H1 (cell line): ENCODE measurements at places on chromosomes 5 and 9. TPM values are rescaled to one million over a fixed set of nuclear protein-coding genes. Genes with fewer than 3 reads are reported as not detected.

Gene FOXD4L5
- 0.13 TPM in 1 of 2 replicates, not detected in the other for total RNA-seq

Gene ENTPD2
- total RNA-seq: 3.2 and 3.8 TPM in 2 replicates

GRCh38 chr9:125119643-125120286 is 23.6 kb downstream of the SCAI start:
- no peak for DNase-seq

DNA sequence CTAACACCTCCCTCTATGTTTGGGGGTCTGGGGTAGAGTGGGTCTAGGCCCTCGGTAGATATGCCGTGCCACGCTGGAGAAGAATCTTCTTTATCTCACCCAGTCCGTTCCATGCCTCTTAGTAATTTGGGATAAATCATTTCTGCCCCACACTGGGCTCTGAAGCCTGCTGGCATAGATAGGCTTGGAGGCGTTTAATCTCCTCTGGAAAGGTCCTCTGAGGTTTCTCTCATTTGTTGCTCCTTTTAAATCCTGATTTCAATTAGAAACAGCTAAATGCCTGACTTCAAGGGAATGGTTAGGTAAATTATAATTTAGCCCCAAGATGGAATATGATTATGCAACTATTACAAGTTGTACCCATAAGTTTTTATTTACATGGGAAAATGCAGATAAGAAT is 57.8 kb upstream of the AKNA start:
- DNase-seq: no peak

DNA sequence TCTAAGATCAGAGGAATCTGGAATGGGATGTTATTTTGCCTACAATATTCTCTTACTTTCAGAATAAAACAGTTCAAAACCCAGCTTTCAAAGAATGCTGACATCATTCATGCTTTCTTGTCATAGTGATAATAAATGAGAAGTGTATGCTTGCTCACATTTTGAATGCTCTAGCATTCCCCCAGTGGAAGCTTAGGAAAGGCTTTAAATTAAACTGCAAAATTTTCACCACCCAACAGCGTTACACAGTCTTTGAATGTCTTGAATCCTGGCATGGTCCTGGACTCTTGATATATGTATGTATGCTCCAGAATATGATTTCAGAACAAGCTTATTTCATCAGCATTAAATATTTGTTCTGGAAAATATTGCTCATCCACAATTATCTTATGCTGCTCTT is 964.3 kb upstream of the NUDT12 start:
- DNase-seq: no peak

Gene ANKRD31
- total RNA-seq: 0.06 and 0.27 TPM in 2 replicates

- DNase-seq: peak; percentile 47
These were observed 472 bp downstream of the FBXO4 start for GRCh38 chr5:41925555-41925951.

GRCh38 chr5:151709109-151709735 is 22.5 kb upstream of the SPARC start:
- DNase-seq: no peak

- no peak for DNase-seq
These were observed 952.2 kb upstream of the WWC1 start for GRCh38 chr5:167339205-167339604.

GRCh38 chr9:87611776-87612175 is 114.1 kb downstream of the DAPK1 start:
- DNase-seq: no peak

- DNase-seq: no peak
These were observed 17.5 kb upstream of the NDUFS4 start for GRCh38 chr5:53542926-53543325.

Gene OBP2B
- total RNA-seq: not detected in 2 replicates

Gene SOX30
- total RNA-seq: not detected in 2 replicates

GRCh38 chr5:132099905-132100304 is 26.3 kb downstream of the CSF2 start:
- no peak for DNase-seq

DNA sequence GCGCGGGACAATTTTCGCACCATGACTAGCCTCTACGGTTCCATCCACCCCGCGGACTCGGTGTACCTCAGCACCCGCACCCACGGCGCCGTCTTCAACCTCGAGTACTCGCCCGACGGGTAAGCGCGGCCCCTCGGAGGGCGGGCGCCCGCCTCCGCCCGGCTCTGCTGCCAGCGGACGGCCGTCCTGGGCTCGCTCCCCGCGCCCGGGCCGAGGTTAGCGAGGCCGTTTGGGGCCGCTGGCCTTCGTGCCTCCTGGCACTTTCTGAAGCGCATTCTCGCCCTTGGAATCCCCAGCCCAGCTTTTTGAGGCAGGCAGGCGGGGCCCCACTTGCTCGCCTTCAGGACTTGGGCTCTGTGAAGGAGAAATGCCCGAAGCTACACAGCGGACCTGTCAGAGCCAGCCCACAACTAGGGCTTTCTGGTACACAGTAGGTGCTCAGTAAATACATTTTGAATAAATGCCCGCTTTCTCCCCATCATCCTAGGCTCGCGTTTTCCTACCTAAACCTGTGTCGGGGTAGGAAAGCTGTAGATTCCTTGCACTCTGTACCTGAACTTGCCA is 772 bp downstream of the DCAF10 start:
- no peak for DNase-seq
